SK-N-MC (cell line): ENCODE measurements at places on chromosomes 6 and 20.

- no peak for DNase-seq
Measured at GRCh38 chr6:164359036-164359435, 944.5 kb downstream of the QKI start.

DNA sequence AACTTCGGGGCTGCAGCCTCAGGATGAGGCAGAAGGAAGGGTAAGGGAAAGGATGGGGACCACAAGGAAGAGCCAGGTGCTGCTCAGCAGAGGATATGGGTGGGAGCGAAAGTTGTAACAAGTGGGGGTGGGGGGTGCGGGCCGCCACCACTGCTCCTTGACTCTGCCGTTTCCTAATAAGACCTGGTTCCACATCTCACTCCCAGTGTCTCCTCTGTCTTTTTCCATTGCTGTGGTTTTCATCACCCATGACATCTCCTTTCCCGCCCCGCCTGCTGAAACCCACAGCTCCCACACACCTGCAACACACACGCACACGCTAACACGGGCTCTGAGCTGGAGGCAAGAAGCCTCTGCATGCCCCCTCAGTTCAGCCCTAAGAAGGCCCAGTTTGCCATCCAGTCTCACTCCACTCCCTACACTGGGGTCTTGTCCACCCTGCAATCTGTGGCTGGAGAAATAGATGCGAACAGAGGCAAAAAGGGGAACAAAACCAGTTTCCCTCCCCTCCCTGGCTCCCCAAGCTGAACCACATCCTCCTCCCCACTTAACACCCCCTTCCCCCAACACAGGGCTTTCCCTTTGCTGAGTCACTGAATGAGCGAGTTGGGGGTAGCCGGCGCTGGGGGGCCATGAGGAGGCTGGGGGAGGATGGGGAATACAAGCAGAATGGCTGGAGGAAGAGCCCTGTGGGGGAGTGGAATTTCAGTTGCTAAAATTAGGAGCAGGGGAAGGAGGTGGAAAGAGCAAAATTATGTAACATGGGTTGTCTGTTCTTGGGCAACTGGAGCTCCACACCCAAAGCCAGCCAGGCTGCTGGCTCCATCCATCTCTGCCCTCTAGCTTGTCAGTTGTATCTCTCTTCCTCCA is 11.5 kb downstream of the NFKBIL1 start:
- DNase-seq, result no peak

GRCh38 chr6:135397172-135397952 is 100.2 kb downstream of the AHI1 start:
- no peak for DNase-seq

GRCh38 chr6:64712606-64713005 is 994.4 kb downstream of the EYS start:
- DNase-seq, result no peak

DNA sequence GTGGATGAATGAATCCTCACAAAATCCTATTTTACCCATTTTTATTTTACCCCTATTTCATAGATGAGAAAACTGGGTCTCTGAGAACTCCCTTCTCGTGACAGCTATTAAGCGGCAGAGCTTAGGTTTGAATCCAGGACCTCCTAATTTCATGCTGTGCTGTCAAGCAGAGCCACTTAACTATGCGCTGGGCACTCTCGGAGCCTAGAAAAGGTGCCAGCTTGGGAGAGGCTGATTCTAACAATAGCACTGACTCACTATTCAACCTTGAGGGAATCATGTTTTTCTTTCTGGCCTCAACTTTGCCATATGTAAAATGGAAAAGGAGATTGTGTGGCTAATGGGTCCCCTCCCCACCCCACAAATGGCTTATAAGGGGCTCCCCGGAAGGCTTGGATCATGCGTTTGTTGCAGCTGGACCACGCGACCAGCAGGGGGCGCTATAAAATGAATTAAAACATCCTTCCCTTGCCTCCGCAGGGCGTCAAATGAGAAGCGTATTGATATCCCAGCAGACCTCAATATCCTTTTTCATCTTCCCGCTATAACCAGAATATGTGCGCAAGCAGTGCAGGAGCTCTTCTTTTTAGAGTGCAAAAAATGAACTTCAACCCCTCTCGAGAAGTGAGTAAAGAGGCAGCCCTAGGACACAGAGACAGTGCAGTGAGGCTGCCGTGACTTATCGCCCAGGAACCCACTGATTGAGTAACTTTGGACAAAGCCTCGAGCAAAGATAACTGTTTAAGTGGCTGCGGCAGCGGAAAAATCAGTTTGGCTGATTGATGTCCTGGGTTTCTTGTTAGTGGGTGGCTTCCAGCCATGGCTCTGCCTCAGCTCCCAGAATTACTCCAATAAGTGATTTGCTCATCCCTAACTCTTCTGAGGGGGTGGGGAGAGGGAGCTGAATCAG is 12.8 kb upstream of the PDYN start:
- DNase-seq, result peak; percentile 8

DNA sequence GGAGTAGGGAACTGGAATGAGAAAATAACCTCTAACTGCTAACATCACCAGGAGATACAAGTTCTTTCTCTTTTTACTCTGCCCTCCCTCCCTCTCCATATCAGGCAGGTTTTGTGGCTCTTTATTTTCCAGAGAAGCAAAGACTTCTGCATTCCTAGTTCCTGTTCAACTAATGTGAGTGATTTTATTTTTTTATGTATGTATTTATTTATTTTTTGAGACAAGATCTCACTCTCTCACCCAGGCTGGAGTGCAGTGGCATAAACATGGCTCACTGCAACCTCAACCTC is 6.0 kb upstream of the IER3 start:
- DNase-seq, result no peak

GRCh38 chr6:142950291-142950690 is 5.3 kb upstream of the HIVEP2 start:
- DNase-seq, result no peak

GRCh38 chr20:15806105-15806504 is 767.1 kb downstream of the KIF16B start:
- DNase-seq, result no peak

DNA sequence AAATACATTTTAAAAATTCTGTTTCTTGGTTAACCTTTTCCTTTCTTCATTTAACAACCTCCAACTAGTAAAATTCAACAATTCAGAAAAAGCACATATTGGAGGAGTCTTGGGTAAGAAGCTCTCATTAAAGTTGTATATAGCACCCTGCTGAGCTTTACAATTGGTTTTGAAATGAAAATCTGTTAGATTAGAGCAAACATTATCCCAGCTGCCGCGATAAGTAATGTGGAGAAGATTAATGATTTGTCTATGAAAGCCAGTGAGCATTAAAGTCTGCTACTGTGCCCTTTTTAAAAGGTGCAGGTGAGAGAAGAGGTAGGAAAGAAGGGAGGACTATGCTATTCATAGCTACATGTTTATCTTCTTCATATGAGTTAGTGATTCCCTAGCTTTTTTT is 201.5 kb downstream of the ZFAND3 start:
- peak; percentile 48 for DNase-seq

GRCh38 chr6:62480544-62480943 is 194.5 kb upstream of the KHDRBS2 start:
- DNase-seq, result no peak

DNA sequence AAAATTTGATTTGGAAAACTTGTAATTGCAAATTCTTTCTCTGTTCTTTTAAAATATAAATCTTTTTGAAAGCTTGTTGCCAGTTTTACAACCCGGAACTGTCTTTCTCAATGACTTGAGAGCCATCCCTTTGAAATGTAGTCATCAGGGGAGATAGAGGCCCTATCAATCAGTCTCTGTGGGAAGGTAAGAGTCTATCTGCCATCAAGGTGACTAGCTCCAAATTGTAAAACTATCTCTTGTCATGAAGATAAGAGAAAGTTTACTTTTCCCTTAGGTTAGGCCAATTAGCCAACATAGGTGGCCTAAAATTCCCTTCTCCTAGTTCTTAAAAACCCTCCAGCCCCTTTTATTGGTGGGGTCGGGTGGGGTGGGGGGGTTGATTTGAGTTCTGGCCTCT is 469.1 kb upstream of the IRAK1BP1 start:
- no peak for DNase-seq

- DNase-seq, result no peak
Measured at GRCh38 chr20:24458436-24458835, 11.0 kb upstream of the SYNDIG1 start.

- no peak for DNase-seq
Measured at GRCh38 chr6:101146389-101146788, 247.1 kb upstream of the GRIK2 start.

DNA sequence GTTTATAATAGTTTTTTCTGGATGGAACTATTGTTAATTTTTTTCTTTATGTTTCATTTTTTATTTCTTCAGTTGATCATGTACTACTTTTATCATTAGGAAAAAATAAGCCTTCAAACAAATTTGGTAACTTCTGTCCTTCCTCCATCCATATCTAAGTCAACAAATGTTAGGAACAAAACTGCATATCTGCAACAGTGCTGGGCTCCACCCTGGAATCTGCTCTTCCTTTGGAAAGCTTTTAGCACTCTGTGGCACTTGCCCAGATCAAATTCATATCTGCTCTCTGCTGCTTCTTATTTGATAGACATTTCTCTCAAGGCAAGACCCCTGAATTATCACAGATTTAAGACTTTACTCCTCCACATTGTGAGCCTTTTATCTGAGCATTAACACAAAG is 24.3 kb upstream of the GPR63 start:
- no peak for DNase-seq

- no peak for DNase-seq
Measured at GRCh38 chr6:104229057-104229456, 630.7 kb downstream of the HACE1 start.

DNA sequence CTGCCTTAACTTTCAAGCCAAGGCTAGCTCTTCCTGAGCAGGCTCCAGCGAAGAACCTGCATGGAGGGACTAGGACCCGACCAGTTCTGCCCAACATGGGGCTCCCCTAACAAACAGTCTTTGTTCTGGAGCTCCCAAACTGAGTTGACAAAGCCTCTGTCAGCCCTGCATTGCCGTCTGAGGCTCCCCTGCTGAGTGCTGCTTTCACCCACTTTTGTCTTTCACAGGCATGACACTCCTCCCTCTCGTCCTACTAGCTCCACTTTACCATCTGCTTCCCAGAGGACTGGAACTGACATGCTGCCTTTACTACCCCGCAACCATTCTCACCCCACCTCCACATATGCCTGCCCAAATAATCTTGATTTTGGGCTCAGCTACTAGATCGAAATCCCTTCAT is 45.1 kb upstream of the B4GALT5 start:
- DNase-seq, result no peak

GRCh38 chr6:118305081-118305480 is 243.0 kb upstream of the PLN start:
- no peak for DNase-seq

DNA sequence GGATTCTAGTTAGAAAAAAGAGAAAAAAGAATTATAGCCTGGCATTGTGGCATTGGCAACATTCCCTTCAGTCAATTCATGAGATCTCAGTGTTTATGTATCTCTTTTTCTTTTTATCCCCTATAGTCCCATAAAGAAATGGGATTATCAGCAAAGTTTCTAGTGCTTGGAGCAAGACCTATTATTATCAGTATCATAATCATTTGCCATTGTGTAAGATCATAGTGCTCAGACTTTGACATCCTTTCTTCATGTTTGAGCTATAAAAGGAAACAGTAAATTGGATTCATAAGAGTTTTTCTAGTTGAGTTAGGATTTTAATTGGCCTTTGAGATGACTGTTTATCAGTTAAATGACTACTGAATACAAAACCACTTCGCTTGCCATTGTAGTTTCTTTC is 295.6 kb downstream of the GRIK2 start:
- no peak for DNase-seq

DNA sequence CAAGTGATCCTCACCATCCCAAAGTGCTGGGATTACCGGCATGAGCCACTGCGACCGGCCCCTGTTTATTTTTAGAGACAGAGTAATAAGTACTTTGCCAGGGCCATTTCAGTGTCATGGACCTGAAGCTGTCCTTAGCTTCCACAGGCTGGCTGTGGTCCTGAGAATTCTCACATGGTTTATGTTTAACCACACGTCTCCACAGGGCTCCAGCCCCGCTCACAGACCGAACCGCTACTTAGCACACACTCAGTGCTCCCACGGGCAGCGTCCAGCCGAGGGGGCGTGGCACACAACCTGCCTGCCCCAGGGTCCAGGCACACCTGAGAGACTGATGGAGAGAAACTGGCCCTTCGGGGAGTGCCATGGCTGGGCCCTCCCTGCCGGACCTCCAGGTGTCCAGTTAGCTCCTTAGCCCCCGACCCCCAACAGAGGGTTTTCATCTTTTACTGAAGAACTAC is 11.7 kb downstream of the ACSS1 start:
- DNase-seq, result no peak

- no peak for DNase-seq
Measured at GRCh38 chr20:49616154-49617007, 48.4 kb upstream of the PTGIS start.

DNA sequence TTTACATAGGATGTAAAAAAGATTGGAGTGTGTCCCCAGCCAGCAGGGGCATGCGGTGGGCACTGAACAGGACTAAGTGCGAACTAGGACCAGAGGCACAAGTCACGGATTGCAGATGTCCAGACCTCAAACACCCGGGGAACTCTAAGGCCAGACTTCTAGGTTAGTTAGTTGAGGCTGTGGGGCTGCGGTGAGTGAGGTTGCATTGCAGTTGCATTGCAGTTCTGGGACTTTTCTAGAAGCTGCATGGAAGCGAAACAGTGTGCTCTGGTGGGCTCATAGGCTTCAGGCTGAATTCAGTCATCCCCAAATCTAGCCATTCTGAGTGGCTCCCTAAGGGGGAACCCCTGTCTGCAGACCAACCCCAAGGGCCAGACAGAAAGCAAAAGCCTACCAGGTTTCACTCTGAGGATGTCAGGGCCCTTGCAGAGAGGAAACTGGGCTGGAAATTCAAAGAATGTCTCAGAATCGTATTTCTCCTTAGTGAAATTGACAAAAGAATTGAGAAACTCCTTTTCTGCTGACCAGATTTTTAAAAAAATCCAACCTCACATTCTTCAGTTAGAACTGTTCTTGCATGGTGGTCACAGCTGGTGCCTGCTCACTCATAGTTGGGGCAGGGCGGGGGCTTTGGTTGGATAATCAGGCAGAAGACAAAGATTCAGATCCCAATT is 182.8 kb downstream of the ZDHHC14 start:
- no peak for DNase-seq

- DNase-seq, result no peak
Measured at GRCh38 chr6:80618953-80619352, 512.5 kb downstream of the BCKDHB start.

GRCh38 chr6:99458319-99458718 is 33.2 kb upstream of the PNISR start:
- no peak for DNase-seq

DNA sequence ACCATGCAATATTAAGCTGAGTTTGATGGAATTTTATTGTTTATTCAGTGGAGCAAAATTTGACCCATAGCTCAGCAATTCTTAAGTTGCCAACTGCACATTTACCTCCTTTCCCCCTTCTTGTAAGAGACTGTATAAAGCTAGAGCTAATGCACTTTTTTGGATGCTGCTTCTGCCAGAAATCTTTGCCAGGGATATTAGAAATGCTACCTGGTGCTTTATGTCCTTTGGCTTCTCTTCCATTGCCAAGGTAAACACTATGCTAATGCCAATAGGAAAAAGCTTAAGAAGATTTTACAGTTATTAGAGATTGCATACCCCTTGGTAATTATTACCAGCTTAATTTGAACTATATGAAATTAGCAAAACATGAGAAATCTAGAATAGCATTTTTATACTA is 79.0 kb upstream of the OGFRL1 start:
- no peak for DNase-seq
